ENCODE measurements at places on chromosomes 7 and 10.

DNA sequence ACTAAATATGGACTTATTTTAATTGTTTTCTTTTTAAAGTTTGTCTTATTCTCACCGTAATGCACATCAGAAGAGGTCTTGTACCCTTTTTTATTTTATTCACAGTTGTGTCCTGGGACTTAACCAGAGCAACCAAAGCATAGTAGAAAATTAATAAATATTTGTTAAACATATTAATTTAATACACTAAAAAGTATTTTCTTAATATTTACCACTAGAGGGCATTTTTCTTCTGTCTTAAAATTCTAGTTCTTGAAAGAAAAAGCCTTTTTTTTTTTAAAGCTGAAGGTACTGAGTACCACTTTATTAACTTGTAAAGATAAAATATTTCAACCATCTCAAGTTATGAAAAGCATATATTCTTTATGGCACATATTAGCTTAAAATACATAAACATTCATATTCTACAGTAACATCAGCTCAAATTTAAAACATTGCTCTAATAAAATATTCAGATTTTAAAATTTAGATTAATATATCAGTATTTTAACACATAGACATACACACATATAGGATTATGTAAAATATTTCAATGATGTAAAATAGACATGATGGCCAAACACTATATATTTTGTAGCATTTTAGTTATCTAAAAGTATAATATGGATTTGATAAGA lies 260.4 kb downstream of the SEMA3A start:
- DNase-seq: no peak
- no peak overlapping the region for H3K27ac ChIP-seq
- no peaks in the 10 kb centered on the region for H3K4me1 ChIP-seq
- H3K36me3 ChIP-seq: no peaks in the 10 kb centered on the region
- no peaks in the 10 kb centered on the region for H3K27me3 ChIP-seq
- no peak overlapping the region for H3K4me3 ChIP-seq

- H3K4me1 ChIP-seq: peaks cover 23% of the 10 kb centered on the region
- no peaks in the 10 kb centered on the region for H3K27me3 ChIP-seq
- H3K27ac ChIP-seq: no peak overlapping the region
- no peak for DNase-seq
These were observed 32.4 kb upstream of the HSPA12A start for GRCh38 chr10:116774728-116775151.

- H3K4me3 ChIP-seq: no peak overlapping the region
- DNase-seq: no peak
- H3K27me3 ChIP-seq: no peaks in the 10 kb centered on the region
- peaks cover 8% of the 10 kb centered on the region for H3K4me1 ChIP-seq
- H3K36me3 ChIP-seq: no peaks in the 10 kb centered on the region
These were observed 336.9 kb upstream of the NPSR1 start for GRCh38 chr7:34320926-34321661.

DNA sequence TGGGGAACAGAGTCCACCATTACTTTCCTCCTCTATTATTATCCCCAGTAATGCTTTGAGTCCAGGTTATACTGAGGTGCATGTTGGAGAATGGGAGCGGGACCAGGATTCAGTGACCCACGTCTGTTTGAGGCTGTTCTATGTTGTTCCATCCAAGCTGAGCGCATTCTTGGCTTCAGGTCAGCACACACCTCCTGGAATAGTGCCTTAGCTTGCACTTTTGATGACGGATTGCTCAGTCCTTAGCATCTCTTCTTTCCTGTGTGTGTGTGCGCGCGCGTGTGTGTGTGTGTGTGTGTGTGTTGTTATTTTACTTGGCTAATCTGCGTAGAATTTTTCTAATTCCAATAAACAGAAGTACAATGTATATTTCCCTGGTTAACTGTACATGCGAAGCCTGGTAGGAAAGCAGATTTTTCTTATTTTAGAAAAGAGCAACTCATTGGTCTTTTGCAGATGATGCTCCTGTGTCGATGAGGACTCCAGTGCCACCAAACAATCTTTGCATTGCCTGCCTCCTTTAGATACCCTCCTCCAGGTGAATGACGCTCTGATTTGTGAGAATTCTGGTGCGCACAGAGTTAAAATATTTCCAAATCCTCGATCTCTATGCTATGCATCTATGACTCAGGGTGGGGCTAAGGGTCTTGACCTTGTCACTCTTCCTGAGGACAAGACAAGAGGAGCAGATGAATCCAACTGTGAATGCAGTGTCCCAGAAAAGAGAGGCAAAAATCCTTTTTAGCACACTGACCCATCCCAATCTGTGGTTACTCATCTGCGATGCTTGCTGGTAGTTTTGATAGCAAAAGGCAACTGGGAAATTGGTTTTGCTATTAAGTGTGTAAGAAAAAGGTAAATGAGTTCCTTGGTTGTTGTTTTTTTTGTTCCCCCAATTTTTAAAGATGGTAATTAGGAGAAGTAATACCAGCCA lies 13.3 kb upstream of the CELF2 start:
- no peak for DNase-seq
- no peak overlapping the region for H3K27ac ChIP-seq
- H3K4me3 ChIP-seq: no peak overlapping the region
- no peaks in the 10 kb centered on the region for H3K4me1 ChIP-seq
- H3K36me3 ChIP-seq: no peaks in the 10 kb centered on the region

DNA sequence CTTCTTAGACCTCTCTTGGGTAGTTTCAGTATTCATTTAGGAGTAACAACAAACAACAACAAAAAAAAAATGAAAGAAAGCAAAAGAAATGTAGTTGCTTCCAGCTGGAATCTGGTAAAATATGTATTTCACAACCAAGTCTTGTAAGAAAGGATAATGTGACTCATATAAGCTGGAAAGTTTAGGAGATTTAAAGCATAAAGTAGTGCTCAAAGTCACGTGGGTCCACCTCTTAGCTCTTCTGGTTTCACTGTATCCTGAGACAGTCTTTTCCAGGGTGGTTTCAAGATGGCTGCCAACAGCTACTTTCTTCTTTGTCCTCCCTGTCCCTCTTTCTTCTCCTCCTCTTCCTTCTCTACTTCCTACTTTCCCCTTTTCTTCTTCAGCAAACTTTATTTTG lies 69.5 kb upstream of the CDK13 start:
- no peaks in the 10 kb centered on the region for H3K27me3 ChIP-seq
- no peak for DNase-seq
- no peak overlapping the region for H3K27ac ChIP-seq
- H3K4me1 ChIP-seq: no peaks in the 10 kb centered on the region

- H3K4me1 ChIP-seq: peaks cover 10% of the 10 kb centered on the region
- no peak overlapping the region for H3K4me3 ChIP-seq
- DNase-seq: no peak
- H3K27ac ChIP-seq: no peak overlapping the region
- H3K27me3 ChIP-seq: no peaks in the 10 kb centered on the region
These were observed 39.3 kb upstream of the GGCT start for GRCh38 chr7:30543813-30544525.

DNA sequence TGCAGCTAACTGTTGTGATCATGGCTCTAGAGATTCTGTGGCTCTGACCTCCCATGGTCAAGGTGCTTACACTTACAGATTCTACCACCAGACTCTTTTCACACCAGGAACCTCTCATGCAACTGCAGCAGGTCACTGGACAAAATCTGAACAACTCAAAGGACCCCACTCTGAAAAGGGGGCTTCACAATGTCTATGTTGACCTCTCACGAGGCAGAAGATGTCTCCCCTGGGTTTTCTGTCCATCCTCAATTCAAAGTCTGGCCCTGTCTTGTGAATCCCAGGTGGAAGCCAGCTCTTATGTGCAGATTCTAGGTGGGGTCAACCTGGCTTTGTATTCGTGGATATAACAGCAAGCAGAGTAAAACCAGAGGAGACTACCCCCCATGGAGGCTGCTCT lies 118.6 kb upstream of the ZNF479 start:
- no peaks in the 10 kb centered on the region for H3K36me3 ChIP-seq
- H3K27me3 ChIP-seq: no peaks in the 10 kb centered on the region
- H3K4me1 ChIP-seq: no peaks in the 10 kb centered on the region
- H3K27ac ChIP-seq: no peak overlapping the region
- H3K4me3 ChIP-seq: no peak overlapping the region

DNA sequence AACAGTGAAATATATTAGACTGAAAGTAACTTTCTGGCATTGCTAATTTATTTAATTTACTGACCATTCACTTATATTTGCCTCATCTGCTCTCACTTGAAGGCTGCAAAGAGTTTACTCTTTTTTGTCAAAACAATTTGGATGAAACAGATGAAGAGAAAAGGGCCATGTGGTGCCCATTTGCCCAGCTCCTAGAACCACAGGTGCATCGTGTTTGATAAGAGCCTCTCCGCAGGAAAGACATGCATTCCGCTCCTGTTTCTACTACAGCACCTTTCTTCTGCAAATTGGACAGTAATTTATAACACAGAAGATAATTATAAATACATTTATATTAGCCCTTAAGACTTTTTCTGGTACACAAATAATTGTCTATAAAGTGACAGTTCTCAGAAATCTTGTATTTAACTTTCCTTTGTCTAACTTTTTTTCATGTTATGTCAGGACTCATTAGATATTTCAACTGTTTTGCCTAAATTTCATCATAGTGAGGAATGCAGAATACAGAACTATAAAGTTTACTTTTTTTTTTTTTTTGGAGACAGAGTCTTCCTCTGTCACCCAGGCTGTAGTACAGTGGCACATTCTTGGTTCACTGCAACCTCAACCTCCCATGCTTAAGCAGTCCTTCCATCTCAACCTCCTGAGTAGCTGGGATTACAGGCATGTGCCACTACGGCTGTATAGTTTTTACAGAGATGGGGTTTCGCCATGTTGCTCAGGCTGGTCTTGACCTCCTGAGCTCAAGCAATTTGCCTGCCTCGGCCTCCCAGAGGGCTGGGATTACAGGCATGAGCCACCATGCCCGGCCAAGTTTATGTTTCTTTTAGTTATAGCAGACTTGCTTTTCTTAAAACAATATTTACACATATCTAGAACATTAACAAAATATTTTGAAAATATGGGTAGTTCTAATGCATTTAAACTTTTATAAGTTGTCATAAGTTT lies 869 bp downstream of the LAMB4 start:
- no peak overlapping the region for H3K4me3 ChIP-seq
- no peaks in the 10 kb centered on the region for H3K27me3 ChIP-seq
- DNase-seq: no peak
- H3K4me1 ChIP-seq: no peaks in the 10 kb centered on the region
- no peak overlapping the region for H3K27ac ChIP-seq

- H3K4me3 ChIP-seq: no peak overlapping the region
- no peak for DNase-seq
- H3K27me3 ChIP-seq: no peaks in the 10 kb centered on the region
- no peaks in the 10 kb centered on the region for H3K36me3 ChIP-seq
- H3K27ac ChIP-seq: no peak overlapping the region
- H3K4me1 ChIP-seq: peaks cover 32% of the 10 kb centered on the region
These were observed 693 bp downstream of the CREB5 start for GRCh38 chr7:28413011-28413410.

DNA sequence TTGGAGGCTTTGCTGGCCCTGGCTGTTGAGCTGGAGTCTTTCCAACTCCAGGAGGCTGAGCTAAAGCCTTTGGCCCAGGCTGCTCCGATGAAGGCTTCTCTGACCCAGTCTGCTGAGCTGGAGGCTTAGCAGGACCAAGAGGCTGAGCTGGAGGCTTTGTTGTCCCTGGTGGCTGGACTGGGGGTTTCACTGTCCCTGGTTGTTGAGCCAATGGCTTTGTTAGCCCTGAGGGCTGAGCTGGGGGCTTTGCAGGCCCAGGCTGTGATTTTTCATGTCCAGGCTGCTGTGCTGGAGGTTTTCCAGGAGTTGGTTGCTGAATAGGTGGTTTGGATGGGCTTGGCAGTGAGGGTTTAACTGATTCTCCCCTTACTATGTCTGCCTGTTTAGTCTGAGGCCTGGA lies 7.3 kb downstream of the PCLO start:
- no peaks in the 10 kb centered on the region for H3K4me1 ChIP-seq
- no peak for DNase-seq
- H3K4me3 ChIP-seq: no peak overlapping the region
- H3K27me3 ChIP-seq: no peaks in the 10 kb centered on the region

GRCh38 chr10:69679736-69680135 lies 49.7 kb downstream of the FAM241B start:
- H3K27ac ChIP-seq: no peak overlapping the region
- H3K36me3 ChIP-seq: no peaks in the 10 kb centered on the region
- H3K4me1 ChIP-seq: peaks cover 9% of the 10 kb centered on the region
- DNase-seq: no peak
- H3K4me3 ChIP-seq: no peak overlapping the region
- no peaks in the 10 kb centered on the region for H3K27me3 ChIP-seq

DNA sequence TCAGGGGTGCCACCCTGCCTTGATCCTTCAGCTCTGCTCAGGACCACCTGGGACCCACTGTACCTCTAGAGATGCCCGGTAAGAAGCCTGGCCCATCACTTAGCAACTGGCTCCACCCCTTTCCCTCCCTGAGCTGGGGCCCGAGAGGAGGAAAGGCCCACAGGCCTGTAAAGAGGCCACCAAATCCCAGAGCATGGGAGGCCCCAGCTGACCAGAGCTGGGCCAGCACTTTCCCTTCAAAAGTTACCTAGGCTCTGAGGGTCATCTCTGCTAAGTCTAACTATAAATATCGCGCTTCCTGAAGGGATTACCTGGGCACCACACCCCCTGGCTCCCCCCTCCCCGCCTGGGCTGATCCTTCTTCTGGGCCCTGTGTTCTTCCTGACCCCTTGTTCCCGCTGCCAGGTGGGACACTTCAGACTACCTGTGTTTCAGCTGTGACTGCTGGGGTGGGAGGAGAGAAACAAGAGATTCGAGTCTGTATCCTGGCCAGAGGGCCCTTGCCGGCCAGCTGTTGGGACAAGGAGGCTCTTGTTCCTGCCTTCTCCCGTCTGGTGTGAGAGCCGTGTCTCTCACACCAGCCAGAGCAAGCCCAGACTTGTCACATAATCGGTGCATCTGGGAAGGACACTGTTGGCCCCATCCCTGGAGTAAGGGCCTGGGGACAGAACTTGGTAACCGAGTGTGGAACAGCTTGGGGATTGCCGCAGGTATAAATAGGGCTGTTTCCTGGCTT lies 22.8 kb upstream of the ANKRD2 start:
- no peak for DNase-seq
- peak overlapping the region; percentile 77 for H3K27ac ChIP-seq
- H3K4me1 ChIP-seq: peaks cover 39% of the 10 kb centered on the region
- no peaks in the 10 kb centered on the region for H3K27me3 ChIP-seq
- H3K36me3 ChIP-seq: no peaks in the 10 kb centered on the region
- H3K4me3 ChIP-seq: no peak overlapping the region

- H3K36me3 ChIP-seq: no peaks in the 10 kb centered on the region
- no peaks in the 10 kb centered on the region for H3K27me3 ChIP-seq
- no peak overlapping the region for H3K4me3 ChIP-seq
These were observed 15.6 kb downstream of the PWWP2B start for GRCh38 chr10:132412316-132413192.

DNA sequence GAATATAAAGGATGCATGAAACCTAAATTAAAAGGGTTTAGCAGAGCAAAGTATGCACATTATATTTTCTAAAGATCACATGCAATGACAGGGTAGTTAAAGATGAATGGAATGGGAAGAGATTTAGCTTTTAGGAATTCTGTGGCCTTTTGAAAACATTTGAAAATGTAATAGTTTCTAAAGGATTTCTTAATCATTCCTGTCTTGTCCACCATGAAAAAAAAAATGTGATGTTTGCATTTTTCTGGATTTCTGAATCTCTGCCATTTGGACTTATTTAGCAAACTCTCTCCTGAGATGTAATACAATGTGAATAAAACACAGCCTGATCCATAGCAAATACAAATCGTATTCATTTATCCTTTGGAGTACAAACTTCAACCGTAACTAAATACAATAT lies 126.6 kb upstream of the RAB11FIP2 start:
- H3K4me3 ChIP-seq: no peak overlapping the region
- H3K36me3 ChIP-seq: no peaks in the 10 kb centered on the region
- DNase-seq: no peak
- H3K27me3 ChIP-seq: no peaks in the 10 kb centered on the region
